ENCODE measurements at places on chromosomes 11 and 22.

- no peak for DNase-seq
Measured at GRCh38 chr22:32836280-32837123, 35.0 kb downstream of the TIMP3 start.

DNA sequence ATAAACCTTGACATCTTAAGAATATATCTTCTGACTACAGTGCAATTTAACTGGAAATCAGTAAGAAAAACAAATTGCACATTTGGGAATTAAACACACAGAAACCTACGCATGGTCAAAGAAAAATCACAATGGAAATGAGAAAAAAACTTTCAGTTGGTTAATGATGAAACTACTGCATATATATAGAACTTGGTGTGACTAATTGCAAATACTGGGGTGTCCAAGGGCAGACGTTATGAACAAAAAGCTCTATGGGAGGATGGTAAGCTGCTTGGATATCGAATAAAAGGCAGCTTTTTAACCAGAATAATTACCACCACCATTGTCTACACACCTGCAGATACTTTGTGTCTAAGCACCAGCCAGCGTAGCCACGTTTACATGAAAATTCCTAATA is 791 bp downstream of the GDPD4 start:
- no peak for DNase-seq

DNA sequence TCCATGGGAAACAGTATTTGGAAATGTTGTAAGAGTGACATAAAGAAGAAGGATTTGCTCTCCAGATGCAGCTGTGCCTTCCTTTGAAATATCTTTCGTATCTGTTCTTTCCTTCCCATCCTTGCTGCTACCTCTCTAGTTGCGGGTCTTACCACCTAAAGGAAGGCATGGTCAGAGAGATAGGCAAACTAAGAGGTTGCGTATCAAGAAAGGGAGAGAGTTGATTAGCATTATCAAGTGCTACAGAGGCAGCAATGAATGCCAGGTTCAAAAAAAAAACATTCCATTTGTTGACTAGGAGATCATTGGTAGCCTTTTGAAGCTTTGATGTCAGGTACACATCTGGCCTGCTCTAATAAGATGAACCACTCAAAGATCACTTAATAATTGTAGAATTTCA is 4.6 kb downstream of the GTPBP1 start:
- DNase-seq = no peak

- no peak for DNase-seq
Measured at GRCh38 chr11:79705648-79706047, 264.8 kb upstream of the TENM4 start.

- no peak for DNase-seq
Measured at GRCh38 chr11:64769283-64769682, 9.1 kb downstream of the SF1 start.

DNA sequence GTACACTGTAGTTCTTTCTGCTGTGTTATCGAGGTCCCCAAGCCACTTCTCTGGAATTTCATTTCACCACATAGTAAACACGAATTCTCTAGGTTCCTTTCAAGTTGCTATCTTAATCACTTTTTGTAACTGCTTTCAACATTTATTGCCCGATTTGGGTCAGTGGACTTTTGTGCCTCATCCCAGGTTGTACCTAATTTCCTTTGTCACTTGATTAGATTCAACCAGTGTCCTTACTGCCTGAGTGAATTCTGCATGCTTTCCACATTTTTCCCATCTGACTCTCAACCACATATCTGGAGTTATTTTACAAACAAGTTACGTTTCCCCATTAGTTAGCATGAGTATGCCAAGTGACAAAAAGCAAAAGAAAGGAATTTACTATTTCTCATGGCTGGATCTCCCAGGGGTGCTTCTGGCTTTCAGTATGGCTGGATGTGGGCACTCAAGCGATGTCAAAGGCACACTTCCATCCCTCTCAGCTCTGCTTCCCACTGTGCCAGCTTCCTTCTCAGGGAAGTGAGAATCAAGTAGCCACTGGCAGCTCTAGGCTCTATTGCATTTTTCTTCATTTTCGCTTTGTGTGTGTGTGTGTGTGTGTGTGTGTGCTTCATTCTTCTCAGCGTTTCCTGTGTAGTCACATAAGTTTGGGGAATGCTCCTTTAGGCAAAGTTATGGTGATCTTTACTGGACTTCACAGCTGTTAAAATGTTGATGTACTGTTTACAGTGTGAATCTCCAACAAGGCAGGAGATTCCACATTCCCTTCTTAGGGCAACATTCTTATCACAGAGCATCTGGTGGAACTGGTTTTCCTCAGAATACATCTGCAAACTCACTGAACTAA is 128.9 kb downstream of the DBX1 start:
- DNase-seq = no peak

- no peak for DNase-seq
Measured at GRCh38 chr11:134366254-134366653, 34.5 kb downstream of the GLB1L2 start.

Data from central memory CD4-positive, alpha-beta T cell (primary cell).